ENCODE measurements at places on chromosomes 1 and 21. TPM values are rescaled to one million over a fixed set of nuclear protein-coding genes. Genes with fewer than 3 reads are reported as not detected.

DNA sequence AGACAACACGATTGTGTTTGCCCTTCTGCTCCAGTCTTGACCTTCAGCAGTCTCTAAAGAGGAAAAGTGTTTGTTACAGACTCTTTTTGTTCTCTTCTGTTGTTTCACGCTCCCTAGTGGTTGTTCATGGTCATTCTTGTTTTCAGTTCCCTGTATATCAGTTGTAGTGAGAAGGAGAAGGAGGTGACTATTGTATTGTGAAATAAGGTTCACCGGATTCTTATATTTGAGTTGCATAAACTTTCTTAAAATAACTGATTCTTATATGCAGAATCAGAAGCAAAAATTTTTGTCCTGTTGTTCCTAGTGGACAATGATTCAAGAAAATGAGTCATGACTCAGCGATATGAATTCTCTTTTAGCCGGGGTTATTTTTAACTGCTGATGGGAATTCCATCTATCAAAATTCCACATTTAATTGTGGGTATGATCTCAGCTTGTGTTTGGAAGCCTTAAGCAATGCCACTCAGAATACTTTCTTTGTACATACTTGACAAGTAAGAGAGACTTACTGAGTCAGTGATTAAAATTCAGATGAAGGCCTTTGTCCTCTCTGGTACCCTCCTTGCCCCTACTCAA lies 152.2 kb downstream of the CLEC20A start:
- no peaks in the 10 kb centered on the region for H3K27me3 ChIP-seq
- no peak for DNase-seq
- H3K27ac ChIP-seq = peak overlapping the region; percentile 94

DNA sequence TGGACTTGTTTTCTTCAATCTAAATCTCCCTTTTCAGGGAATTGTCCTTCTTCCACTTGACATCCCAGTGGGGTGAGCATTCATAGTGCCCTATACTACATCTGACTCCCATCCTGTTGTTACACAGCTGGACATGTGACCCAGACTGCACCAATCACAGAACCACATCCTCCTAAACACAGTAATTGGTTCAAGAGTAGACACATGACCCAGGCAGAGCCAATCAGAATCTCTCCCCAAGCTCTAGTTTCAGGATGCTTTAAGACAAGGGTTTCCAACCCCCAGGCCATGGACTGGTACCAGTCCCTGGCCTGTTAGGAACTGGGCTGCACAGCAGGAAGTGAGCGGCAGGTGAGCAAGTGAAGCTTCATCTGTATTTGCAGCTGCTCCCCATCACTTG lies 5.6 kb upstream of the DDOST start:
- H3K36me3 ChIP-seq = no peaks in the 10 kb centered on the region
- no peak for DNase-seq
- H3K27me3 ChIP-seq = no peaks in the 10 kb centered on the region
- H3K27ac ChIP-seq = no peak overlapping the region

GRCh38 chr1:211601982-211602670 lies 23.2 kb upstream of the SLC30A1 start:
- H3K36me3 ChIP-seq = no peaks in the 10 kb centered on the region
- H3K27me3 ChIP-seq = peaks cover 13% of the 10 kb centered on the region
- H3K27ac ChIP-seq = no peak overlapping the region
- peaks cover 16% of the 10 kb centered on the region for H3K4me1 ChIP-seq
- no peak for DNase-seq
- H3K4me3 ChIP-seq = no peak overlapping the region

- H3K27me3 ChIP-seq = no peaks in the 10 kb centered on the region
- DNase-seq = no peak
Observed at GRCh38 chr1:42922687-42923366, 35.8 kb downstream of the SLC2A1 start.

- H3K4me3 ChIP-seq = no peak overlapping the region
- DNase-seq = no peak
- no peaks in the 10 kb centered on the region for H3K27me3 ChIP-seq
- H3K4me1 ChIP-seq = peaks cover 8% of the 10 kb centered on the region
- H3K36me3 ChIP-seq = no peaks in the 10 kb centered on the region
- no peak overlapping the region for H3K27ac ChIP-seq
Observed at GRCh38 chr1:50548243-50548642, 125.0 kb upstream of the DMRTA2 start.

- H3K27ac ChIP-seq = no peak overlapping the region
- H3K27me3 ChIP-seq = peaks cover 15% of the 10 kb centered on the region
- DNase-seq = no peak
- H3K36me3 ChIP-seq = no peaks in the 10 kb centered on the region
Observed at GRCh38 chr1:7110321-7110720, 325.1 kb downstream of the CAMTA1 start.

GRCh38 chr1:19596065-19596713 lies 47.9 kb upstream of the NBL1 start:
- peak overlapping the region; percentile 99 for H3K4me3 ChIP-seq
- no peak for DNase-seq
- no peaks in the 10 kb centered on the region for H3K27me3 ChIP-seq
- H3K4me1 ChIP-seq = peaks cover 27% of the 10 kb centered on the region
- peak overlapping the region; percentile 98 for H3K27ac ChIP-seq

The HRNR gene
- total RNA-seq = not detected

DNA sequence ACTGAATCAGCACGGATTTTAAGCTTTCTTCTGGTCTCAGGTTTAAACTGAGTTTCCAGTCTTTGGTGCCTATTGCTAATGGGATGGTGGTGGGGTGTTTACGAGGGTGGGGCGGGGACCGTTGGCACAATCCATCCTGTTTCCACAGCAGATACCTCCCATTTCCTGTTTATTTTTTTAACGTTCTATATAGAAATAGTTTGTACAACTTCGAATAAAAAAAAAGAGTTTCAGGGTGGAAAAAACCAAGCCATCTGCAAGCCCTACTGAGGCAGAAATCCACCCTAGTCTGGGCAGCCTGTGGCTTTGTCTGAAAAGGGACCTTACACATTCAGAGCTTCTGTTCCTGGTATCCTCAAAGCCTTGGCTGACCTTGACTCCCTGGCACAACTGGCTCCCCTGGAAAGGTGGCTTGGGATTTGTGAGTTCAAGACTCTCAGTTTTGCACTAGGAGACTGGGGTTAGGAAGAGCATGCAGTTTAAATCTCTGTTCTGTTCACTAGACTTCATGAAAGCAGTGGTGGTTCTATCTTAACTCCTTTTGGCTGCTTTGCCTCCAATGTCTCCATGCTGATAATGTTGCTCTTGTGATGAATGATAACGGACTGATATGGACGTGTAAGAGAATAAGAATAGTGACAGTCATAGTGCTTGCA lies 46.7 kb downstream of the VANGL2 start:
- no peak for DNase-seq
- no peaks in the 10 kb centered on the region for H3K36me3 ChIP-seq
- no peaks in the 10 kb centered on the region for H3K27me3 ChIP-seq
- H3K4me1 ChIP-seq = peaks cover 13% of the 10 kb centered on the region
- no peak overlapping the region for H3K4me3 ChIP-seq
- H3K27ac ChIP-seq = no peak overlapping the region

GRCh38 chr1:163672976-163673758 lies 351.4 kb downstream of the NUF2 start:
- H3K27me3 ChIP-seq = peaks cover 14% of the 10 kb centered on the region
- no peak for DNase-seq
- H3K27ac ChIP-seq = peak overlapping the region; percentile 66
- no peaks in the 10 kb centered on the region for H3K36me3 ChIP-seq

GRCh38 chr1:224866940-224867339 lies 62.5 kb upstream of the DNAH14 start:
- DNase-seq = no peak
- no peak overlapping the region for H3K27ac ChIP-seq
- no peaks in the 10 kb centered on the region for H3K36me3 ChIP-seq
- no peak overlapping the region for H3K4me3 ChIP-seq
- H3K27me3 ChIP-seq = no peaks in the 10 kb centered on the region
- no peaks in the 10 kb centered on the region for H3K4me1 ChIP-seq

The FPGT gene
- 7.8 TPM for total RNA-seq

The SH2D2A gene
- not detected for total RNA-seq

The TFF2 gene
- not detected for total RNA-seq

DNA sequence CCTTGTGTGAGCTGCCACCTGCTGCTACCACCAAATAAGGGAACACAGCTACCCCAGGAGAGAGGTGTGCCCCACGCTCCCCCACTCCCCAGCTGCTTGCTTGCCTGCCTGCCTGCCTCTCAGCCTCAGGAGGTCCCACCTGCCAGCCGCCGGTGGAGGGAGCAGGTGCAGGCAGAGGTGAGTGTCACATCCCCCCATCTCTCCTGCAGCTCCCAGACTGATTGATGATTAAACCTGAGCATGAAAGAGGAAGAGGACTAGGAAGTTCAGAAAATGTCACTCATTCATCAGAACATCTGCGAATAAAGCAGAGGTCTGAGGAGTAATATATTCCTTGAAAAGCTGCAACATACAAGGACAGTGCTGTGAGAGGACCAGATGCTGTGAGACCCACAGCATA lies 58.6 kb upstream of the HIVEP3 start:
- H3K27ac ChIP-seq = no peak overlapping the region
- H3K36me3 ChIP-seq = no peaks in the 10 kb centered on the region
- H3K4me1 ChIP-seq = peaks cover 3% of the 10 kb centered on the region
- peaks cover 9% of the 10 kb centered on the region for H3K27me3 ChIP-seq
